ENCODE measurements at places on chromosomes 6 and 20. TPM values are rescaled to one million over a fixed set of nuclear protein-coding genes. Genes with fewer than 3 reads are reported as not detected.

TSPO2 gene
- 0.76 TPM for polyA plus RNA-seq

PI3 gene
- not detected for polyA plus RNA-seq

TNFAIP3 gene
- polyA plus RNA-seq: 7.4 TPM

PERP gene
- polyA plus RNA-seq: 17.1 TPM

C20orf141 gene
- not detected for polyA plus RNA-seq

ADGRF4 gene
- 0.37 TPM for polyA plus RNA-seq

COL9A1 gene
- 33.0 TPM for polyA plus RNA-seq

CLPSL1 gene
- 2.2 TPM for polyA plus RNA-seq

AIF1 gene
- 60.5 TPM for polyA plus RNA-seq

ANGPT4 gene
- 0.22 TPM for polyA plus RNA-seq

MYLK4 gene
- 1.8 TPM for polyA plus RNA-seq

LPA gene
- polyA plus RNA-seq: 0.30 TPM

BANF2 gene
- 0.38 TPM for polyA plus RNA-seq

LSM2 gene
- polyA plus RNA-seq: 71.7 TPM

GRCh38 chr20:44419131-44419844 lies 56.4 kb upstream of the TTPAL start:
- no peak for DNase-seq

DNA sequence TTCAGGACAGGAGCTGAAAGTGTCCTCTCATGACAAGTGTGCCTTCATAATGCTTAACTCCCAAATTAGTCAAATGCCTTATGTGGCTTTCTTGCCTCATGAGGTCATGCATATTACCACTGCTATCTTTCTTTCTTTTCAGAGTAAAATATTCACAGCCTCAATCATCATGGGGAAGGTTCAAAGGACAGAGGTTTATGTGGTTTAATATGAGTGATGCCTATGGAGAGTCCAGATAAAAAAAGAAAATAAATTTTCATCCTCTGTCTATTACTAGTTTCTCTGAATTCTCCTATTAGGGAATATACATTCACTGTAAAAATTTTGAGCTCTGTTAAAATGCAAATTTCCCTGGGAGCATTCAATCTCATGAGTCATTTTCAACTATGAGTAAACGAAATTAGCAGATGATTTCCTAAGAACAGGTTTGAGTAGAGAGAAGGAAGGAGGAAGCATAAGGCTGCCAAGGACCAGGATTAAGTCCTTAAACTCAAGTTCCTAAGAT lies 396.9 kb upstream of the ADGRB3 start:
- no peak for DNase-seq

- no peak for DNase-seq
These were observed 660 bp upstream of the TFB1M start for GRCh38 chr6:155314773-155315515.

DNA sequence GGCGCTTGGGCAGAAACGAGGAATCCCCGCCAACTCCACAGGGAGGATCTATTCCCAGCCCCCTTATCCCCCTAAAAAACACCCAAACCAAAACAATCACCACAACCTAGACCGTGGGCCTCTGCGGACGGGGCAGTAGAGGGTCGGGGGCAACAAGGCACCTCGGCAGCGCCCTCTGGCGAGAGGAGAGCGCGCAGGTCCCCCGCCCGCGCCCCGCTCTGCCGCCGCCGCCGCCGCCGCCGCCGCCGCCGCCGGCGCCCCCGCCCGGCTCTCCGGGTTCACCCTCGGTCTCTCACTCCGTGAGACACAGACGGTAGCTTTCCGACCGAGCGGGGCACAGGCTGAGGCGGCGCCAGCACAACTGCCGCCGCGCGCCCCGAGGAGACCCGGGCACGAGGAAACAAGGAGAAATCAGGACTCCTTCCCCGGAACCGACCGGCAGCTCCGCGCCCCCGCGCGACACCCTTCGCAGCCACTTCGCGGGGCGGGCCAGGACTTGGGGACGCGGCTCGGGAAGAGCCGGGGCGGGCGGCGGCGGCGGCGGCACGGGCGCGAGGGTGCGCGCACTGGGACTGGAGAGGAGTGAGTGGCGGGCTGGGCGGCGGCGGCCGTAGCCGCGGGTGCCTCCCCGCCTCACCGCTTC lies at the start of gene SLC35F1:
SLC35F1 (plus strand) TSS at position 307 of the 643 bp plus-strand sequence.
- DNase-seq: no peak

- no peak for DNase-seq
These were observed 28.4 kb downstream of the ATP9A start for GRCh38 chr20:51739722-51740249.

DNA sequence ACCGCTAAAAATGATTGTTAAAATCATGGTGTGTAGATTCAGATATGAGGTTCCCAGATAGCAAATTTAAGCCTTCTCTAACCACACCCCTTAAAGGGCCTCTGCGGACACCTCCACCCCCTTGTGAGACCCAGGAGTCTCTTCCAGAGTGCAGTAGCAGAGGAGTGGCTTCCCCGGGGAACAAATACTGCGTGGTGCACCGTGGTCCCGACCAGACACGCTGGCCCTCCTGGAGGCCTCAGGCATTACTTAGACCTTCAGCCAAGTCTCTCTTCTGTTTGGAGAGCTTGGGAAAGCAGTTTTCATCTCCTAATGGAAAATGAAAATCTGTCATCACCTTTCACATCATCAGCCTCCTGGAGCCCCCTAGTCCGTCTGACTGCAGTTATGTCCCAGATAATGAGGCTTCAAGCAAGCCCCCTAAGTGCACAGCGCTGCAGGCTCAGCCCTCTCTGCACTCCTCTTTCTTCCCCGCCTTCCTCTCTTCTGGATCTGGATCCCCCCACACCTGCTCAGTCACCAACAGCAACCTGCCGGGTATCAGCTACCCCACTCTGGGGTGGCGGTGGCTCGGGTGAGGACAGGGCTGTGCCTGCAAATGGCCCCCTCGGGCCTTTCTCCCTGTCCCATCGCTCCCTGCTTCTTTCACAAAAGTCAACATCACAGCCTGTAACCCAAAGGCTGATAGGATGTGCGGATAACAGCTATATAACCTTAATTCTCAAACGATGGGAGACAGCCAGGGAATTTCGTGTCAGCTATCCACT lies 58.8 kb upstream of the TAGAP start:
- no peak for DNase-seq

- DNase-seq: no peak
These were observed 214.6 kb upstream of the SNX9 start for GRCh38 chr6:157608221-157609075.

DNA sequence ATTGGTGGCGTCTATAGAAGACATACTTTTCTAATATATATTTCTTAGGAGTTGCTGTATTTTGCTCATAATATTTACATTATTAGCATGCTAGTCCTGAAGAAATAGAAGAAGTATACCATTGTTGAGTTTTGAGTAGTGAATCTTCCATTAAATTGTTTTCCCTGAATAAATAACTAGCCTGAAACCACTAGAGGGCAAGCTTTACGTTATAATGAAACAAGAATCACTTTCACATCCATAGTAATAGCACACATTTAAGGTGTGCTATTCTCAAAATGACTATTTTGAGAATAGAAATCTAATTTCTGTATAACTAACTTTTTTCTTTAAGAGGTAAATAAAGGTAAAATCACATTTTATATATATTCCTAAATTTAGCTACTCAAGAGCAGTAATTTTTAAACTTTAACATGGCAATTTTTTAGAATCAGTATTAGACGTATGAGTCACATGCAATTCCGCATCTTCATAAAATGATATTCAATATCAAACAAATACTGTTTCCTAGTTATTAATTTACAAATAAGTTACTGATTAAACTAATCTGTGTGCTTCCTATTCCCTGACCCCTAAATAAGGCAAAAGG lies 213.2 kb upstream of the MANEA start:
- peak; percentile 26 for DNase-seq

GRCh38 chr6:64325093-64325492 lies 689.5 kb downstream of the PHF3 start:
- DNase-seq: no peak

- no peak for DNase-seq
These were observed 222.4 kb upstream of the JARID2 start for GRCh38 chr6:15023448-15023847.

DNA sequence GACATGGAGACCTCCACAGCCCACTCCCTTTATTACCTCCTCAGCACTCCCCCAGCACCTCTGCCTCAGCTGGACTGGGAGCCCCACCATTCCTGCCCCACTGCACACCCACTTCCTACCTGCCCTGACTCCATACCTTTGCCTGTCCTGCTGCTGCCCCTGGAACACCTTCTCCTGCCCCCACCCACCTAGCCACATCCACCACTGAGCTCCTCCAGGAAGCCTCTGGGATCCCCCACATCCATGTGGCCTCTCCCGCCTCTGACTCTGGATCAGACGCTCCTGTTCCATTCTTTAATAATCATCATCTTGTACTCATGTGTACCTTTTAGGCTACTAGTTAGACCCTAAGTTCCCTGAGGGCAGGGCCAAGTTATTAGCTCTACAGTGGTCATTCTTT lies 2.2 kb upstream of the SDCBP2 start:
- no peak for DNase-seq

DNA sequence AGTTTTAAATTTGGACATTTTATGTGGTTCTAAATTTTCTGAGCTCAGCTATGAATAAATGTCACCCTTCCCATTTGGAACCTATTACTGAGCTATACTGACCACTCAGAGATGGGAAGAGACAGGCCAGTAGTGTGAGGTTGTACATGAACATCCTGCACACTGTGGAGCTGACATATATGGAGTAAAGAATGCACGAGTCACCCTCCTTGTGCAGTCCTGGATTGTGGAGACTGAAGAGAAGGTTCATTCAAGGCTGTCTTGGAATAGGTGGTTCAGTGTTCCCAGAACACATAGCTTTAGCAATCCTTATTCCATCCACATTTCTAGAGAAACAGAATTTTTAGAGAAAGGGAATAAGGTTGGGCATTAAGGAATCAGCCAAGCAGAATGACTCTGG lies 50.3 kb upstream of the OGFRL1 start:
- DNase-seq: no peak

DNA sequence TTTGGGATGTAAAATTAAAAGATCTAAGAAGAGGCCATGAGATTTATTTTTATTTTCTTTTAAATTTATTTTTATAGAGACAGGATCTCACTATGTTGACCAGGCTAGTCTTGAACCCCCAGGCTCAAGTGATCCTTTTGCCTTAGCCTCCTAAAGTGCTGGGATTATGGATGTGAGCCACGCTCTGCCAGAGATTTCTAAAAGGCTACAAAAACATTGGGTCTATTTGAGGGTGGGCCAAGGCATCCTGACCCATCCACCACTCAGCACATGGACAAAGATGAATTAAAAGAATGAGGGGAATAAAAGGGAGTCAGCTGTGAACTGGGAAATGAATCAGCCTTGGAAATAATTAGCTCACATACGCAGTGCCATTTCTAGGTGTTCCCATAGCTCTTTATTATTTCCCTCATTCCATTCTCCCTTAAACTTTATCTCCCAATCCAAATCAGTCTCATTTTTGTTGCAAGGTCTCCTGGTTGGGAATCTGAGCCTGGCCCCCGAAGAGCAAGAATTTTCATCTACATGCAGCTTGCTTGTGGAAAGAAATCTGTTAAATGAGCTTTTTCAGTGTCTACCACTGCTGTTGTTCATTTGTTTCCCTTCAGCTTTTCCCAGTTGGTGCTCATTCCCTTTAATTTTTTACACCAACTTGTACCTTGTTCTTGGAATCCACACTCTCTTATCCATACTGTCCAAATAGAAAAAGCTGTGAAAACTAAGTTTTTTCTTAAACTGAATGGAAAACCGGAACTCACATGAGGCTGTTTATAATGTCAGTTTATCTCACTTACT lies 66.9 kb downstream of the MKKS start:
- DNase-seq: no peak

- DNase-seq: no peak
These were observed 44.9 kb downstream of the PREX1 start for GRCh38 chr20:48782901-48783308.

DNA sequence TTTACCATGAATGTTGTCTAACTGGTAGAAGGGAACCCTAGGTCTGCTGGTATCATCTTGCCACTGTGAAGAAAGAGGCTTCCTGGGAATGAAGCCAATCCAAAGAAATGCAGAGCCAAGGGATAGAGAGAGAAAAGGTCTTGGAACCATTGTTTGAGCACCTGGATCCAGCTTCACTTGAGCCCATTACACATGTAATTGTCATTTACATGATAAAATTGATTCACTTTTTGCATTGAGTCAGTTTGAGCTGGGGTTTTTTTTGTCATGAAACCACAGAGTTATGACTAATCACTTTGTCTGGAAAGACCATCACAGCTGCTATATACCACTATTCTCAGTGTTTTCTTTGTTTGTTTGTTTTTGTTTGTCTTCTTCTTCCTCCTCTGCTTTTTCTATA lies 112.3 kb downstream of the CBLN4 start:
- no peak for DNase-seq

- DNase-seq: no peak
These were observed 113.8 kb downstream of the PRND start for GRCh38 chr20:4835244-4836177.

GRCh38 chr6:34973547-34974248 lies 84.6 kb downstream of the ANKS1A start:
- no peak for DNase-seq

GRCh38 chr6:137852346-137852745 lies 14.7 kb upstream of the TNFAIP3 start:
- no peak for DNase-seq

- DNase-seq: no peak
These were observed 182.8 kb upstream of the FOXQ1 start for GRCh38 chr6:1129131-1129530.

DNA sequence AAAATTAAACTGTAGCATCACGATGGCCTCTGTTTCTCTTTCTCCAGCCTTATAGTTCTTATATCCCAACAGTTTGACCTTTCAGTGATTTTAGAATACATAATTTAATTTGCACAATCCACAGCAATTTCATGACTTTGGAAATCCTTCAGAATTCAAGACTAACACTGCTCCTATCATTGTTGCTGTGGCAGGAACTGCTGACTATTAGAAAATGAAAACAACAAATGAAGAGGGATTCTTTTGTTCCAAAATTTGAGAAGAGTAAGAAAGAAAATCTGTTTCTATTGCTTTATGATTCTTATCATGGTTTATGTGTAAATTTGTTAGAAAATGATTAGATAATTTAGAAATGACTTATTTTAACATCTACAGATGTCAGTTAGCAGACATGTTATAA lies 604.0 kb upstream of the ADGRB3 start:
- no peak for DNase-seq

GRCh38 chr6:92380803-92381601 lies 1038.4 kb downstream of the EPHA7 start:
- no peak for DNase-seq

- peak; percentile 91 for DNase-seq
These were observed 149.1 kb downstream of the ZNF217 start for GRCh38 chr20:53444401-53445149.

- no peak for DNase-seq
These were observed 80.2 kb downstream of the SRC start for GRCh38 chr20:37426106-37426505.

Data from left kidney (tissue), 8 donors.